Naive thymus-derived CD8-positive, alpha-beta T cell (primary cell): ENCODE measurements at places on chromosomes 1 and 21.

DNA sequence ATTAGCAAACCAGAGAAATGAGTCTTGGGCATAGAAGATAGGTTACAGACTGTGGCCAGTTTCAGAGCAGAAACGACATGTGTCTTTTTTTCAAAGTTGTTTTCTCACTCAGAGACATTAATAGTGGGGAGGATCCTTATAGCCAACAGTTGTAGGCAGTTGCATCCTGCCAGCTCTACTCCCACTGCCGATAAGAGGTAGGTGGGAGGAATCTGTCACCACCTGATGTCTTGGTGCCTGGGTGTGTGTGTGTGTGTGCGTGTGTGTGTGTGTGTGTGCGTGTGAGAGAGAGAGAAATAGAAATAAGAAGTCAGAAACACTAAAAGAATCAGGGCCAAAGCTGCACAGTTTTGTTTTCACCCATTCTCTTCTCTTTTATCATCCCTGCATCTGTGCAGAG lies 219.5 kb downstream of the ZP4 start:
- no peak for DNase-seq

- DNase-seq, result no peak
Observed at GRCh38 chr1:150121236-150121862, 28.4 kb upstream of the PLEKHO1 start.

DNA sequence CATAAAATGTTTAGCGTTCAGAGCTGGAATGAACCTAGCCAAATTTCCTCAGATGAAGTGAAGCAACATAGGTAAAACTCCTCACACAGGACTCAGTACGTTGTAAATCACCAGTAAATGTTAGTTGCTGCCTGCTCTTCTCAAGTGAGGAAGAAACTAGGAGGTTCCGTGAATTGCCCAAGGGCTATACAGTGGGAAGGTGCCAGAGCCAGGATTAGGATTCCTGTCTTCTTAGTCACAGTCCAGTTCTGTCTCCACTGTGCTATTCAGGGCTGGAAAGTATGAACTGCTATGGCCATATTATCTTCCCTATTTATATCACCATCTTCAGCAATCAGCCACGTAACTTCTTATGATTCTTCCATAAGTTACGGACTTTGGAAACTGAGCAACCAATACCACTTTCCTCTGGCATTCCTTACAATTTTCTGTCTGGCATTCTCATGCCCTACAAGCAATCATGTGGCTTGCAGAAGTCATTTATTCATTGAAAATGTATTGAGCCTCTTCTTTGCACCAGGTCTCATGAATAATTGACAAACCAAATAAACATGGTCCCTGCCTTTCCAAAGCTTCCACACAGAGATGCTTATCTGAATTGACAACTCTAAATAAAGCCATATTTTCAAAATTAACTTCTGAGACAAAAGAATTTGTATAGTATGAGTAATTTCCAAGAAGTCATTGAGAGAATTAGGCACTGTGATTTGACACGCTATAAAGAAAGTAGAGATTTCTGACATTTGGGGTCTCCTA lies 271.6 kb upstream of the SGIP1 start:
- DNase-seq, result no peak

- DNase-seq, result no peak
Observed at GRCh38 chr1:43315481-43315880, 14.7 kb downstream of the TIE1 start.

- no peak for DNase-seq
Observed at GRCh38 chr21:15676935-15677334, 52.8 kb upstream of the USP25 start.

DNA sequence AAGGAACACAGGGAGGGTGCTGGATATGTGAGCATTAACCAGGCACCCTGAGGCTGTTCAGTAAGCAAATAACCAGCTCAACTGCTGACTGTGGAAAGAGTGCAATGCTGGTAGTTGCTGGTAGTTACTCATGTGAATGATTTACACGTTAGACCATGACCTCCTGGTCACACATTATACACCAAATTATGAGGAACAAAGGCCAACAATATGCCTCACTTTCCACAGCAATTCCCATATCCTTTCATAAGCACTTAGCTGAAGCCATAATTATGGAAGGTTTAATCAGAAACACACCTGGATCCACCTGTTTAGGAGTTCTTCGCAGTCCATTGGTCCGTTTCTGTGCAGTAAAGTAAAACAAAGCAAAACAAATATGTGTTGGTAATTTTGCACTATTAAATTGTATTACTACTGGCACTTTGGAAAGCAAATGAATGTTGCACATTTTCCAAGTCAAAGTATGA lies 281.8 kb downstream of the VAV3 start:
- no peak for DNase-seq
